Cortex of kidney (tissue), 1 donor: ENCODE measurements at places on chromosomes 4 and X.

- no peak for DNase-seq
Measured at GRCh38 chr4:6341696-6342095, 72.0 kb downstream of the WFS1 start.

GRCh38 chr4:184171011-184171410, 46.7 kb downstream of the ENPP6 start:
- no peak for DNase-seq

DNA sequence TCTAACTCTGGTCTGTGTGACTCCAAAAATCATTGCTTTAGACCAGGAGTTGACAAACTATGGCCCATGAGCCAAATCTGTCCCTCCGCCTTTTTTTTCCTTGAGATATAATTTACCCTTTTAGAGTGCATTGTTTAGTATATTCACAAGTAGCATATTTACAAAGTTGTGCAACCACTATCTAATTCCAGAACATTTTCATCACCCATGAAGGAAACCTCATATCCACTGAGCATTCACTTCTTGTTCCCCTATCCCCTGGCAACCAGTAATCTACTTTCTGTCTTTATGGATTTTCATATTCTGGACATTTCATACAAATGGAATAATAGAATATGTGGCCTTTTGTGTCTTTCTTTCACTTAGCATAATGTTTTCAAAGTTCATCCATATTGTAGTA, 67.4 kb upstream of the CITED1 start:
- no peak for DNase-seq

DNA sequence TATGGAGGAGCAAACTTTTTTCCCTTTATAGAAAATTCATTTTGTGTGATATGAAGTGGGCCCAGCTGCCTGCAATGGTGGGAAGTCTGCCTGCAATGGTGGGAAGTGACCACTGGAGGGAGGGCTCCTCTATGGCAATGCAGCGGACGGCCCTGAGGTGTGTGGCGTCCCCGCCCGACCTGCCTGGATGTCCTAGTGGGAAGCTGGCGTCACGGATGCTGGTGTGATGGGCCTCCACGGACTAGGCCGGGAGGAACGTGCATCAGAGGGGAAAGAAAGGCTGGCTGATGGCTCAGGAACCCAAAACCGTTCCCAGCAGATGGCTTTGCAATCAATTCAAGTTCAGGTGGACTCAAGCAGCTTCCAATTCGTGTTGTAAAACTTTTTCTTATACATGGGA, 177.9 kb downstream of the AFAP1 start:
- no peak for DNase-seq

- DNase-seq, result peak; percentile 24
Measured at GRCh38 chr4:13483768-13484121, 395 bp downstream of the RAB28 start.

- no peak for DNase-seq
Measured at GRCh38 chr4:89319756-89320155, 12.2 kb upstream of the GPRIN3 start.

- DNase-seq, result no peak
Measured at GRCh38 chr4:53478671-53479456, 101.4 kb downstream of the FIP1L1 start.

GRCh38 chr4:4866124-4866865, 6.8 kb downstream of the MSX1 start:
- DNase-seq, result no peak

DNA sequence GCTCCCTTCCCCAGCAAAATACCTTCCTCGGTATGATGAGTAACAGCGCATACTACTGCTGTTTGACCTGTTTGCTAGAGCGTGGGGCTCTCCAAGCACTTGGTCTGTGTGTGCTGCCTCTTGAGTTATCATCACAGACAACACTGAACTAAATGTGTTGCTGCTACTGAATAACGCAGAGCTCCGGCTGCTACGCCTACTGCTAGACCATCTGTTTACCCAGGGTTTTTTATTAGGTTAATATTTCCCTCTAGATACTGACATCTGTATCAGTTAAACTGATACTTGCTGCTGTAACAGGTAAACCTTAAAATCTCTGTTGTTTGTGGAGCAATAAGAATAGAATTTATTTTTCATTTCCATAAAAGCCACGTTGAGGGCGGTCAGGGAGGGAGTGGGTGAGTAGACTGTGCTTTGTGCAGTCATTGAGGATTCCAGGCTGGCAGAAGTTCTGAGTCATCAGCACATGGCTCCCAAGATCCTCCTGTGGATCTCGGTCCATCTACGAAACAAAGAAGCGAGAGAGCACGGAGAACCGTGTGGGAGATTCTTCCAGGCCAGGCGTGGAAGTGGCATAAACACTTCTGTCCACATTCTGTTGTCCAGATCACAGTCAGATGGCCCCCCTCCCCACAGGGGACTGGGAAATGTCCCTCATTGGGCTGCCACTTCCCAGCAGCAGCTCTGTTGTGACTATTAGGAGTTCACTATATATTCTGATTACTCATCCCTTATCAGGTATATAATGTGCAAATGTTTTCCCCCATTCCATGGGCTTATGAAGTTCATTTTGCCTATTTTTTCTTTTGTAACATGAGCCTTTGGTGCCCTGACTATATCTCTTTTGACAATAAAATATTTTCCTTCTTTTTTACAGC, 14.1 kb downstream of the GRK4 start:
- no peak for DNase-seq

DNA sequence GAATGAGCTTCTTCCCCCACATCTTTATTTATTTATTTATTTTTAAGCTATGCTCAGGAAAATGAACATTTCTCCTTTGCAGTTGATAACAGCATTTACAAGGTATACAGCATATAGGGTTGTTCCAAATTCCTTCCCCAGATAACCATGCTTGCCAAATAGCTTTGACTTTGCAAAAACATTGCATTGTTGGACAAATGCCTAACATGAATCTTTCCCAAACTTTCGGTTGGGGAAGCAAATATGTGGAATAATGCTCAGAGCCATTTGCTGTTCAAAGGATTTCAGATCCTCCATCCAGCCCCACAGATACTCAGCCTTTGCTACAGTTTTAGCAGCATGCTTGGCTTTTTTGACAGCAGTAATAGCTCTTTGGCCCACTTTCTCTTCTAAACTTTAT, 127.2 kb upstream of the AGA start:
- DNase-seq, result no peak

GRCh38 chrX:46168254-46168653, 377.0 kb downstream of the ZNF674 start:
- DNase-seq, result no peak

- DNase-seq, result no peak
Measured at GRCh38 chrX:133645256-133645655, 230.0 kb upstream of the GPC4 start.

DNA sequence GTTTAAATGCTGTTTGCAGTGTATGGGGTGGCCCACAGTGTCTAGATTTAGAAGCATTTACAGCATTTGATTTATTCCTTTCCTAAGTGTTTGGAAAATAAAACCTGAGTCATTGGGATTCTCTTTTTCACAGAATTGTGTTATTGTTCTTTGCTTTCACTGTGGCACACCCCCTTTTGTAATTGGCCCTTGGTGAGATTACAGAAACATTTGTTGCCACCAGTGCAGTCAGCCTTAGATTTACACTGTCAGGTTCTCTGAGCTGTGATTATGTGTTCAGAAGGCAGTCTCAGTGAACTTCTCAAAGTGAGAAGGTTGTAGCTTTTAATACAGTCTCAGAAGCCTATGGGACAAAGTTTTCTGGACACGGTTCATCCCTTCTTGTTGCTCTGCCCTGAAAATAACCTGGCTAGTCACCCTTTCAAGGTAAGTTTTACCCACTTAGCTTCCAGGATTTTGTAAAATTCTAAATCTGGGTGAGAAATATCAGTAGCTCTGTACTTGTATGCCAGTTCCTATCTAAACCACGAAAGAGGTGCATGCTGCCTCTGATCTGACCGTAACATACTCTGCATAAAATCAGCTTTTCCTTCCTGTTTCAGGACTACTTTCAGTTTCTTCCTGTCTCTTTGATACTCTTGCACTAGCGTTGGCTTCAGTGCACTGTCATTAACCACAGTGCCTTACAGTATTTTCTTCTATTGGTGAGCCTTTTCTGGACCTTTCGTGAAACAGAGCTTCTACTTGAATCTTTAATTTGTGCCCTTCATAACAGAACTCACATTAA, 12.6 kb downstream of the RUFY3 start:
- no peak for DNase-seq

- no peak for DNase-seq
Measured at GRCh38 chrX:97416461-97416860, 532.8 kb downstream of the RPA4 start.

DNA sequence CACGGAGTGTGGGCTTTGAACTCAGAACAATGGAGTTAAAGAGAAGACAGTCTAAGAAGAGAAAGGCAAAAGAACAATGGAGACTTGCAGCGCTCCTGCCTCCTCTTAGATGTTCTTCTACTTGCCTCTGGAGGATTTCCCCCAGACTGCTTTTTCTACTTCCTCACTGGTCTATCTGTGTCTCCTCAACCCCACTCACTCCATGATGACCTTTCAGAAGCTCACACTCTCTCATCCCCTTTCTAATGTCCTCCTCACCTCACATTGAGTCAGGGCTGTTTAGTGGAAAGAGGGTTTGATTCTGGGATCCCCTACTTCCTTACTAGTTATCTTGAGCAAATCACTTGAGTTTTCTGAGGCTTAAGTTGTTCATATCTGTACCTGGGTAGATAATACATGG, 12.2 kb upstream of the HERC6 start:
- no peak for DNase-seq

DNA sequence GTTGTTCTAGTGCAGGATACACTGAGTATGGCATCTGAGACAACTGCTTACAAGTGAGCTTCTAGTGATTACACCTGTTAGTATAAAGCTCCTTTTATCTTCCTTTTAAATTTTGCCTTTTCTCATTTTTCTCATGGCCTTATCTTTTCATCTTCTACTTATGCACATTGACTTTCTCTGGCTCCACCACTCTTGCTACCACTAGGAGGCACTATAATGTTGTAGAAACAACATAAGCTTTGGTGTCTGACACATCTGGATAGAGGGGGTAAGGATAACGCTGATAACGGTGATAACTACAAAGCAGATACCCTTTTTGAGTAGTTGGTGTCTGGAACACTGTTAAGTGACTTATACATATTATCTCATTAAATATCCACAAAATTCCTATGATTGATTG, 187.4 kb upstream of the TEX13C start:
- no peak for DNase-seq

- DNase-seq, result no peak
Measured at GRCh38 chr4:6892190-6892908, 17.3 kb upstream of the TBC1D14 start.

DNA sequence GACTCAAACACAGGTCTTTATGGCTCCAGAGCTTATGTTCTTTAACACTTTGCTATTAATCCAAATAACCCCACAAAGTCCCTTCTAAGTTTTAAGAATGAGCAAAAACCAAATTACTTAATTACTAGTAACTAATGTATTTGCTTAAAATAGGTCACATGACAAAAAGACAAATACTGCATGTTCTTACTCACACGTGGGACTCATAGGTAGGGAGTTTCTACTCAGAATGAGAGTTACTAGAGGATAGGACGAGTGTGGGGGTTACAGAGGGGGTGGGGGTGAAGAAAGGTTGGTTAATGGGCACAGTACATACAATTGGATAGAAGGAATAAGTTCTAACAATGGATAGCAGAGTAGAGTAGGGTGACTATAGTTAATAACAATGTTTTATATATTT, 5.8 kb downstream of the RPS6KA3 start:
- no peak for DNase-seq

GRCh38 chrX:146433771-146434170, 375.8 kb upstream of the CXorf51B start:
- no peak for DNase-seq

- DNase-seq, result no peak
Measured at GRCh38 chr4:152255437-152255836, 280.5 kb downstream of the FBXW7 start.

GRCh38 chrX:49876750-49877149, 2.5 kb upstream of the USP27X start:
- DNase-seq, result no peak

DNA sequence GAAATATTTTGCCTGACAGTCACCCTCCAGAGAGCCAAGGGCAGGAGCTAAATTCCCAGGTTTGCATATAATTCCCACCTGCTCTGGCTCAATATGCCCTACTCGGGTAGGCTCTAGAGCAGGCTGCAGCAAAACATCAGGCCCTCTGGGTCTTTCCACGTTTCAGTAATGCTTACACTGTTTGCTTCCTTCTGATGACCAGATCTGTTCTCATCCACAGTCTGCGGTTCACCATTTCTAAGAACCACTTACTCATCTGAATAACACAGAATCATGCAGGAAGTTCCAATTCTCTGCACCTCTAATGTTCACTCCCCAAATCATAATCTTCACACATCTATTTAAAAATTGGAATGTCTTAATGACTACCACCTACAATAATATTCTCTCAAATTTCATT, 141.4 kb downstream of the PPP3CA start:
- no peak for DNase-seq

- DNase-seq, result no peak
Measured at GRCh38 chrX:47232197-47232802, 509 bp upstream of the USP11 start.

DNA sequence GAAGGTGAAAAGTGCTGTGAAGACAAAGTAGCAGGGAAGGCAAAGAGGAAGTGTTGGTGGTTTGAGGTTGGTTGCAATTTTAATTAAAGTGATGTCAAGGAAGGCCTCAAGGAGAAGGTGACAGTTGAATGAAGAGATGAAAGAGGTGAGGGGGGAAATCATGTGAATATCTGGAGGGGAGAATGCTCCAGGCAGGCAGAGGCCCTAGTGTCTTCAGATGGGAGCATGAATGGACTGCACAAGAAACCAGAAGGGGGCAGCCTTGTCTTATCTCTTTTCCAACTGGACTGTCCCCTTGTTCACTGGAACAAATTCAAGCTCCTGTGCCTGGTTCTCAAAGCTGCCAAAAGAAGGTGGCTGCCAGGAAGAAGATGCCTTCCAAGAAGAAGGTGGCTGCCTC, 68.4 kb downstream of the MAOB start:
- DNase-seq, result no peak

DNA sequence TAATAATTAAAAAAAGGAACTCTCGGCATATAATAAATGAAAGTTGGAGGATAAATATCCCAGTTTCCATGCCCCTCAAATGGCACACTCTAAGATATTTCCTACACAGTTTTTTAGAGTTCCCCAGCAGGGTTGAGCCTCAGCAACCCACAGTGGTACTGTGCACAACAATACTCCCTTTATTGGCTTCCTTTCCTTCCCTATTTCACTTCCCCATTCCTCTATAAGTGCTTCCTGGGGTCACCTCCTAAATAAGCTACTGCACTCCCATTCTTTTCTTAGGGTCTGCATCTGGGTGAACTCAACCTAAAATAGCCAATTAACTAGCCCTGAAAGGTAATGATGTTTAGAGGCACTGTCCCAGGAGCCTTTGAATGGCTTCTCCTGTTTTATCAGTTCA, 76.4 kb upstream of the NHS start:
- no peak for DNase-seq

- no peak for DNase-seq
Measured at GRCh38 chr4:81781799-81782198, 310.1 kb upstream of the RASGEF1B start.

DNA sequence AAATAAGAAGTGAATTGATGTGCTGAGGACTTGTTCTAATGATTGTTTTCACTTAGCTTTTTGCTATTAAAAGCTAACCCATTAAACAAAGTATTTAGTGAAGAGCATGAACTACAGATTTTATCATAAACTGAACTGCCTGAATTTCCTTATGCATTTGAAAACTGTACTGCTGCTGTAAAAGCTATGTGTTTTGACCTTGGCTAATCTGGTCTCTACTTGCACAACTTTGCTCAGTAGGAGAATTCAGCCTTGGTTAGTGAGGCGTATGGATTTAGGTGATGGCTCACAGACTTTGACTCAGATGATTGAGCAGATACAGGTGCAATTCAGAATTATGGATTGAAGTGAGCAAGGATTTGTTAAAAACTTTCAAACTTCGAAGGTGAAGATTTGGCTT, 38.7 kb upstream of the FAT1 start:
- DNase-seq, result no peak
